HAP-1 (cell line): ENCODE measurements at places on chromosomes 1 and 21.

GRCh38 chr1:172162236-172162635 lies 258.2 kb upstream of the C1orf105 start:
- no peak for DNase-seq

- no peak for DNase-seq
Observed at GRCh38 chr1:155962599-155963211, 15.6 kb downstream of the ARHGEF2 start.

DNA sequence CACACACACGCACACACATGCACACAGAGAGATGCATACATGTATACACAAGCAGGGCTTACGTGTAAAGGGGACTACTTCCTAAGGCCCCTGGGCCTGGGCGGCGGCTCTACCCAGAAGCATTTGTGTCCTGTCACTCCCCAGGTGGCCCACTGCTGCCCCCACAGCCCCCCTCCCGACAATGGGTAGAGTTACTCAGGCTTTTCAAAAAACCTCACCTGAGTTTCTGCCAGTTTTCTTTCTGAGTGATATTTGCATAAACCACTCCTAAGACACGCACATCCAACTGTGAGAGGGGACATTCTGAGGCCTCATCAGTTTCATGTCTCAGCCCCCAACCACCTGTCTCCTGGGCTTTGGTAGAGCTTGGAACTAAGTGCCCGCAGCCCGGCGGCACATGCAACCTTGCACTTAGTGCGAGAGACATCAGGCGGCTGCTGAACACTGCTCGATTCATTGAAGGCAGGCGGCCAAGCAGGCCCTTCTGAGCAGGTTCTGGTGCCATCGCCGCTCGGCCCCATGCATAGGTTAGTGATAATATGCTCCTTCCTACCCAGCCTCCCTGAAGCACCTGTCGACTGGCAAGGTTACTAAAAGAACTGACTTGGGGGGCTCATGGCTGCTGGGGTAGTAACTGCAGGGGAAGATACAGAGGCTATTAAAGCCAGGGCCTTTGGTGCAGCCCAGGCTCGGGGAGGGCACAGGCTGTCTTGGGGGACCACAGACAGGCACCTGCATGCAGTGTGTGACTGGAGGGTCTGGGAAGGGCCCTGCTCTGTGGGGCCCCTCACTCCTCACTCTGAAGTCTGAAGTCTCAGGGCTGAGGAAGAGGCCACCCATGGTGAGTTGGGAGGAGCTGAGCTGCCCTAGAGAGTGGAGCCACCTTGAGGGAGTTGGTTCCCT lies 364.2 kb upstream of the VAMP3 start:
- DNase-seq, result no peak

DNA sequence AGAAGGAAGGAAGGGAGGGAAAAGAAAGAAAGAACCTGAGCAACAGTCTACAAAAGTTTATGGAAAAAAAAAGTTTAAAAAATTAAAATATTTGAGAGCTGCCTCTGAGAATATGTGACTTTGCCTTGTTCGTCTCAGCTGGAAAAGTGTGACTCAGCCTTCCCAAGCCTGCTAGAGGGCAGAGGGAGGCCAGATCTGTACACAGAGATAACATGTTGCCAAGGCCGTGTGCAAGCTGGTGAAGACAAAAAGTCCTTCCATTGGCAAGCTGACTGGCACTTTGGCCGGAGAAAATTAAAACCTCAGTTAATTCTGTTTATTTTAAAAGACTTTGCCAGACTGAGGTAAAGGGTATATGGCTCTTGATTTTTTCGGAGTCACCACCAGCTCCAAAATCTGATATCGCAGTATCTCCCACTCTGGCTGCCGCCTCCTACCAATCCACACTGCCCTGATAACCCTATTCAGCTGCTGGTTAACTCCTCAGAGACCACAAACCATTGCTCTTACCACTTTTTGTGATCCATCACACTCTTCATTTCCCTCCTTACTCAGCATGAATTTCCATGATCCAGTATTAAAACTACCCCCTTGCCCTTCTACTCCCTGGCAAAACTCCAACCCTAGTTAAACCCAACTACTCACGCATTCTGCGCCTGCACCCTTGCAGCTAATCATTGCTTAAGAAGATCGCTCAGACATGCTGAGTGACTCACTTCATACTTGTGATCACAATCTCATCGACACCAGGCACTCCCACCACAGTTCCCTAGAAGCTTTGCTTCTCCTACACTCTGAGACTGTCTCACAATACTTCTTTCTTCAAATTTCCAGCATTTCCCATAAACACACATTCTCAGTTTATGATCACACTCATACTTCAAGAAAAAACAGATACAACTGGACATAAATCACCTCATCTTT lies 5.7 kb upstream of the PPP1R15B start:
- DNase-seq, result no peak

GRCh38 chr1:7678491-7679158 lies 92.5 kb upstream of the VAMP3 start:
- DNase-seq, result no peak
